ENCODE measurements at places on chromosomes 7 and 10.

GRCh38 chr10:104487794-104488438 is 134.3 kb downstream of the CFAP58 start:
- DNase-seq = no peak

GRCh38 chr10:106082865-106083264 is 1081.6 kb downstream of the SORCS1 start:
- DNase-seq = no peak

GRCh38 chr7:80641548-80641947 is 3.1 kb downstream of the CD36 start:
- DNase-seq = no peak

DNA sequence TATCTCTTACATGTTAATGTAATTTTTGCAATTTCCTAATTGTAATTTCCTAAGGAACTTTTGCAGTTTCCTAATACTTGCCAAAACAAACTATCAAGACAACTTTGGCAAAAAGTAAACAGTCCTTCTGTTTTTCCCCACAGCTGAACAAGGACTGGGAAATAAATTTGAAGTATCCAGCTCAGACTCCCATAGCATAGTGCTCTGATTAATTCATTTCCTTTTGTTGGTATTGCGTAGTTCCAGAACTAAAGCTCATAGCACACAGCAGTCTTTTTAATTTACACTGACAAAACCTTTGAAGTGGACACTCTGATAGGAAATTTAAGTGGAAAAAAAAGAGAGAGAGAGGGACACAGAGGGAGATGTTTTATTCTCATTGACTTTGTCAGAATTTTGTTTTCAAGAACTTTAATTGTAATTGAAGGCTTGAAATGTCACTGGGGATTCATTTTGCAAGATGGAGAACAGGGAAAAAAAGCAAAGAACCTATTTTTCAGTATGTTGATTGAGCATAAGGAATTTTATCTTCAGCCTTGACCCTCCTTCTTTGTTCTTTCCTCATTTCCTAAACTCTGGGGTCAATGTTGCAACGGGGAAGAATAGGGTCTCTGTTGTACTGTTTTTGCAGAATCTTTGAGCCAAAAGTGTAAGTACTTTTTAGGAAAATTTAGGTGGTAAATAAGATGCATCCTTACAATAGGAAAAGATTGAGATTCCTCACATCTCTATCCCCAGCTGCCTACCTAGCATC is 232.2 kb upstream of the NPSR1 start:
- DNase-seq = no peak

DNA sequence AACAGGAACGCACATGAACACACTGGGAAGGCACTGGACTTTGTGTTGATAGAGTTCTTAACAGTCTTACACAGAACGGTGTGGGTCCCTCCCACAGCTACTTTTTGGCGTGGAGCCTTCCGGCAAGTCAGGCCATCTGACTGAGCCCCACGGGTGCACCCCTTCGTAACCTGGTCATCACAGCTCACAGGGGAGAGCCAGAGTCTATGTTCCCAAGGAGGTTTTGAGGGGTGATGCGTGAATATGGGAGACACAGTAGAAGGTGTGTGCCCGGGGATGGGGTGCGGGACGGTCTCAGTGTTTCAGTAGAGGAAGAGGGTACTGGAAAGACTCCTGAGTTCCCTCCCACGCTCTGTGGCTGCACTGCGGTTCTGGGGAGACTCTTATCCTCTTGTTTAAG is 291.7 kb downstream of the DNAJB6 start:
- no peak for DNase-seq

- DNase-seq = no peak
Measured at GRCh38 chr10:108957681-108958080, 965.6 kb downstream of the XPNPEP1 start.

DNA sequence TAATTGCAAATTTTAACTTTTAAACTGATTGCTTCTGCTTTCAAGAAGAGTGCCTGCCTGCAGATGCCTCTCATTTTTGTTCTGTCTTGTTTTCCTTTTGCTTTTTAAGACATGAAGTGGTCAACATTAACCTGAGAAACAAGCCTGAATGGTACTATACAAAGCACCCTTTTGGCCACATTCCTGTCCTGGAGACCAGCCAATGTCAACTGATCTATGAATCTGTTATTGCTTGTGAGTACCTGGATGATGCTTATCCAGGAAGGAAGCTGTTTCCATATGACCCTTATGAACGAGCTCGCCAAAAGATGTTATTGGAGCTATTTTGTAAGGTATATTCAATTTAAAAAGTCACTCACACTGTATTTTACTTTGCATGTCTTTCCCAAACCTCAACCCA is 8.8 kb downstream of the GSTO2 start:
- DNase-seq = no peak

DNA sequence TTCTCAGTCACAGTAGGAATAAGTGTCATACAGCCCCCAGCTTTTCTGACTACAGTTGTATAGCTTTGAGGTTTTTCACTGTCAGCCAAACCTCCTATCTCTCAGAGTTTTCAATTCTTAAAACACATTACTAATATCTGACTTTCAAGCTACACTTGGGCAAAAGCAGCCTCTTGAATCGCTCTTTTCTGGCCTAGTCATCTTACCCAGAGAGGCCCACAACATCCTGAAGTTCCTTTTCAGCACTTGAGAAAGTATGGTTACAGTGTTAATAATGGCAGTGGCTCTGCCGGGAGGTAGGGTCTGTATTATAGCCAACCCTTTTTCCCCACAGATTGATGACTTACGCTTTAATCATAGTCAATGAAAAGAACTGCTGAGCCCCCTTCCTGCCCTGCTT is 181.0 kb downstream of the LRRC4 start:
- peak; percentile 15 for DNase-seq

- DNase-seq = peak; percentile 28
Measured at GRCh38 chr10:70816220-70816894, 609 bp downstream of the SGPL1 start.

DNA sequence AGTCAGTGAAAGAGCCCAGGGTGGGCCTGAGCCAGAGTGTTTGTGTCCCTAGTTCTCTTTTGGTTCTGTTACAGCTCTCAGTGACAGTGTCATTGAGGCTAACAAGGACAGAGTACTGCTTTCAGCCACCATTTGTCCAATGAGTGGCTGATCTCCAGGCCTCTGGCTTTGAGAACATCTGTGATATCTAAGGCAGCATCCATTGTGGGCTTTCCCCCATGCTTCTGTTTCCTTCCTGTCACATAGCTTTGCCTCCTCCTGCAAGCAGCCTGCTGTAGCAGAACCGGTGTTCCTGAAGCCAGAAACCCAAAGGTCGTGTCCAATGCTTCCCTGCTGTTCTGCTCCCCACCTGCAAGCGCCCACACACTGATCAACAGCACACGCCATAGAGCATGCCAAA is 68.4 kb downstream of the IKZF1 start:
- DNase-seq = no peak

GRCh38 chr10:12492016-12492415 is 142.7 kb downstream of the CAMK1D start:
- DNase-seq = no peak

GRCh38 chr7:95723583-95724180 is 48.7 kb upstream of the DYNC1I1 start:
- DNase-seq = no peak

- no peak for DNase-seq
Measured at GRCh38 chr7:27899601-27900000, 159.6 kb downstream of the TAX1BP1 start.

- DNase-seq = no peak
Measured at GRCh38 chr7:54955296-54955695, 63.5 kb upstream of the EGFR start.

DNA sequence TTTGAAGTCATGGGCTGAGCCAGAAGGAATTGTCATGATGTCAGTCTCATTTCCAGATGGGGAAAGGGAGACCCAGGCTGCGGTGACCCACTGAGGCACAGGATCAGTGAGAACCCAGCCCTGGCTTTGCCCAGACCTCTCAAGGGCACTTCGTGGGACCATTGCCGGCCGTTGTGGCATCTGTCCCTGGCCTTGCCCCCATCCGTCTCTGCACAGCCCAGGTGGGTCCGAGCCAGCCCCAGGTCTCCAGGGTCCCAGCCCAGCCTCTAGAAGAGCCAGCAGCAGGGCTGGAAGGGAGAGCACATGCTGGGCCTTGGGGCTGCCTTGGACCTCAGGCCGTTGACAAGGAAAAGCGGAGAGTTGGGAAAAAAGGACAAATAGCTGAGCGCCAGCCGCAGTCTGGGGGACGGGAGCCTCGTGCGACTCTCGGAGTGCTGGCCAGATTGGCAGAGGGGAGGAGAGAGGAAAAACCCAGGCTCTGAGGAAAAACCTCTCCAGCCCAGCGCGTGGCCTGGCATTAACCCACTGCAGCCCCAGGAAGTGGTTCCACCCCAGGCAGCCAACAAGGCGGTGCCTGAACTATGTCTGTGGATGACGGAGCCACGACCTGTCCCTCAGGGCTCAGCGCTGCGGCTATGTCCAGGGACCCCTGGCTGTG is 30.2 kb downstream of the GRIFIN start:
- DNase-seq = no peak

DNA sequence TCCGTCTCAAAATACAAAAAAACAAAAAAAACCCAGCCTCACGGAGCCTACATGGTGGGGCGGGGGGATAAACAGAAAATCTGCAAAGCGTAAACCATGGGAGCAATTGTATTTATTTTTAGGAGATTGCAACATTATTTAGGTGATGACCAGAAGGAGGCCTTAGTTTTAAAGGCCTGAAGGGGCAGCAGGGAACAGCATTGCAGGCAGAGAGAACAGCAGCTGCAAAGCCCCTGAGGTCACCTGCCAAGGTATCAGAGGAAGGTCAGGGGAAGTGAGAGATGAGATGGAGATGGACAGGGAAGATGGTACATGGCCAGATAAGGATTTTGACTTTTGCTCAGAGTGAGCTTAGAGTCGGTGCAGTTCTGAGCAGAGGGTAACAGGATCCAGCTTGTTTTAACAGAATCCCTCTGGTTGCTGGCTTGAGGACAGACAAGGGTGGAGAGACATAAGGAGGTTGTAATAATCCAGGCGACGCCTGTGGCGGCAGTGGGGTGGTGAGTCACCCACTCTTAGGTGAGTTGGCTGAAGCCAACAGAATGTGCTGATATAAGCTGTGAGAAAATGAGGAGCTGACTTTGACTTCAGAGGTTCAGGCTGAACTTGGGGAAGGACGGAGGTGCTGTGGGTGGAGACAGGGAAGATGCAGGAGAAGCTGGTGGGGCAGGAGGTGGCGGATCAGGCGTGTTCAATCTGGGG is 82.3 kb upstream of the GTF2I start:
- no peak for DNase-seq

DNA sequence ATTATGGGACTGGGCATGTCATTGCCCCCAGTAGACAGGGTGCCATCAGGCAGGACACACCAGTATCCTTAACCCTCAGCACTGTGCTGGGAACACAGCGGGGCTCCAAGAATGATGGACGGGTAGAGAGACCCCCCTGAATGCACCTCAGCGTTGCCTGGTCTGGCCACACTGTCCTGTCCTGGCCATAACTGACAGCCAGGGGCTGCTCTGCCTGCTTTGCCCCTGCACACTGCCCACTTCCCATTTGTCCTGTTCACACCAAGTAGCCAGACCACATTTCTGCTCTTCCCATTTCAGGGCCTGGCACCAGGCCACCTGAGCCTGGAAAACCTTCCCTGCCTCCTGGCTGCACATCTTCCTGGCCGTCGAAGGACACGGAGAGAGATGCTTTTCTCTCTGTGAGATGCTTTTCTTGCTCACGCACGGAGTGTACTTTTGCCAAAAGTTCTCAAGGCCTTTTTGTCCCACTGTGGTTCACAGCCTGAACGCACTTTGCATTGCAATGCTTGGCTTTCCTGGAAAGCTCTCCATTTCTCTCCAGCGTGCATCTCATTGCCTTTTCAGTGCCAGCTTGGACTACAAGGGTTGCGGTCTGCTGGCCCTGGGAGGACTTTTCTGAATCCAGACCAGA is 131.0 kb upstream of the EEPD1 start:
- no peak for DNase-seq

GRCh38 chr7:105209870-105210269 is 178.9 kb downstream of the SRPK2 start:
- no peak for DNase-seq

DNA sequence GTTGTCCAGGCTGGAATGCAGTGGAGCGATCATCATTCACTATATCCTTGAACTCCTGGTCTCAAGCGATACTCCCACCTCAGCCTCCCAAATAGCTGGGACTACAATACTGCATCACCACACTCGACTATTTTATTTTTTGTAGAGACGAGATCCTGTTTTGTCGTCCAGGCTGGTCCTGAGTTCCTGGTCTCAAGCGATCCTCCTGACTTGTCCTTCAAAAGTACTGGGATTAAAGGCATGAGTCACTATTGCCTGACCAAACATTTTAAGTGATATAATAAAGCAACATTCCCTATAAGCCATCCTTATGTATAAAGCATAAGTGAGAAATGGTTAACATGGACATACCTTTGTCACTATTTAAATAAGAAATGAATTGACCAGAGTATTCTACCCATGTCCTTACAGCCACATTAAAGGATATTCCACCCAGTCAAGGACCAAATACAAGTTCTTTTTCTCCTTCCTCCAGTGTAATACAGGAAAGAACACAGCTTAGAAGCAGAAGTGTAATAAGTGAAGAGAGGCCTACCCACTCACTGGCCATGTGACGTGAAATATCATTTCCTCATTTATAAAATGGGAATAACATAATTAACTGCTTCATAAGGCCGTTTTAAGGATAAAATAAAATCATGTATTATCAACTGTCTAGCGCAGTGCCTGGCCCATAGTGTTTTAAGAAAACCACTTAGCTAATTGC is 82.0 kb downstream of the DOCK4 start:
- no peak for DNase-seq

DNA sequence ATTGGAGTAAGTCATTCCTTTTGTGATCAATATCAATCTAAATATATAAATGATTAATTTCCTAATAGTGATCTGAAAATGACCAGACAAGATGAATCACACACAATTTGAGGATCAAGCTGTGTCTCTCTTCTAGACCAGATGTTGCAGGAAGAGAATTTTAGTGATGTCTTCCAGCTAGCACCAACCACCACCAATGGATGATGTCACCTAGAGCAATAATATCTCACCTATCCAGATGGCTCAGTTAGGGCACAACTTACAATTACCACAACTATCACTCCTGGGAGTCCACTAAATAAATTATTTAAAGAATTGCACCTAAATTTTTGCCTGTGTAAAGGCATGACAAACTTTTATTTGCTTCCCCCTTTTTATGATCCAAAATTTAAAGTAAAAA is 25.2 kb downstream of the RELN start:
- no peak for DNase-seq
